ENCODE measurements at places on chromosomes 5 and 9. TPM values are rescaled to one million over a fixed set of nuclear protein-coding genes. Genes with fewer than 3 reads are reported as not detected.
A peak's percentile ranks its signal among the peaks of the same experiment; 100 is the strongest.

DNA sequence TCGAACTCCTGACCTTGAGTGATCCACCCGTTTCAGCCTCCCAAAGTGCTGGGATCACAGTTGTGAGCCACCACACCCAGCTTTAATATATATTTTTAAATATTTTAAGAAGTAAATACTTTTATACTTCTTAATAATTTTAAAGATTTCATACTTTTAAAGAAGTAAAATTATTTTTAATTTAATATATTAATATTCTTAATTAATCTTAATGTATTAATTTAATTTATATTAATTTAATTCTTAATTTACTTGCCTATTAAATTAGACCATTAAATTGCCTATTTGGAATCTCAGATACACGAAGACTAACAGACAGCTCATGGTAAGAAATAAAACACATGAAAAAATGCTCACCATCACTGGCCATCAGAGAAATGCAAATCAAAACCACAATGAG, 1087.4 kb downstream of the CDH18 start:
- H3K4me3 ChIP-seq, result no peak overlapping the region
- H3K36me3 ChIP-seq, result no peaks in the 10 kb centered on the region
- H3K27ac ChIP-seq, result no peak overlapping the region
- no peaks in the 10 kb centered on the region for H3K4me1 ChIP-seq

DNA sequence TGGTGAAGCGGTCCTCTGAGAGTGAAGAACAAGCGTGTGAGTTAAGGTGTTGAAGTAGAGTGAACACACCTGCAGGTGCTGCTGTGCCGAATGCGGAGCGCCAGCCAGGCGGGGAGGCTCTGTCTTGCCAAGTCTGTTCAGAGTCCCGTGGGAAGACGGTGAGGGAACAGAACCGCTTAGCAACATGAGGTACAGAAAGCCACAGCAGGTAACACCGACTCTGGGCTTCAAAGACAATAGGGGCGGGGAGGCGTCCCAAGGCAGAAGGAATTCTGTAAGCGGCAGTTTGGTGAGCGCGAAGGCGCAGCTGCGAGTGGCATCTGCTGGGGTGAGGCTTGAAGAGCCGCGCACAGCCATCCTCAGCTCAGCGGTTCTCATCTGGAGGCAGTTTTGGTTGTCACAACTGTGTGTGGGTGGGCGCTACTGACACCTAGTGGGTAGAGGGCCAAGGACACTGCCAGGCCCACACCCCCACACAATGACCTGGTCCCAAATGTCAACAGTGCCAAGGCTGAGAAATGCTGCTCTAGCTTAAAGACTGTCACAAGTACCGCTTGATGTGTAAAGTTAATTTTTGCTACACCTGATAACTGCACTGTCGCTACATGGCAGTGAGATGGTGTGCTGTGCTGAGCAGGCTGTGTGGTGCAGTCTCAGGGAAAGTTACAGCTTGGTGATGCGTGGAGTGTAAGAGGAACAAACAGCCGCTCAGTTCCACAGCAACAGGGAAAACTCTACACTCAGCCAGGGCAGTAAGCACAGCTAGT, 67.4 kb upstream of the TBC1D9B start:
- peak; percentile 69 for DNase-seq
- H3K4me3 ChIP-seq, result no peak overlapping the region
- peaks cover 11% of the 10 kb centered on the region for H3K4me1 ChIP-seq

DNA sequence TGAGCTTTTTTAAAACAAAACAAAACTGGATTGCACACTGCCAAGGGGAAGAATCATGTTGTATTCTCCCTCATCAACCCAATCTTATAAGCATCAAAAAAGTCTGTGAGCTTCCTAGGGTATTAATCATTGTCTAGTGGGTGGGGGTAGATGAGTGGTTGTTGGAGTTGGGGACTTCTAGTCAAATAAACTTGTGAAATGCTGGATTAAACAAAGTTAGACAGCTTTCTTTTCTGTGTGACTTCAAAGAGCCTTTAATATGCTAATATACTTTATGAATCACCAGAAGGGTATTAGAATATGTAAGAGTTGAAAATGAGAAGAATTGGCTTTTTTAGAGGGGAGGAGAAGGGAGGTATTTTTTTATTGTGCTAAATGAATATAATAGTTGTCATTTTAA, 87.7 kb downstream of the GALNT10 start:
- no peak for DNase-seq
- no peaks in the 10 kb centered on the region for H3K27me3 ChIP-seq
- H3K4me1 ChIP-seq, result peaks cover 11% of the 10 kb centered on the region
- no peak overlapping the region for H3K4me3 ChIP-seq

DNA sequence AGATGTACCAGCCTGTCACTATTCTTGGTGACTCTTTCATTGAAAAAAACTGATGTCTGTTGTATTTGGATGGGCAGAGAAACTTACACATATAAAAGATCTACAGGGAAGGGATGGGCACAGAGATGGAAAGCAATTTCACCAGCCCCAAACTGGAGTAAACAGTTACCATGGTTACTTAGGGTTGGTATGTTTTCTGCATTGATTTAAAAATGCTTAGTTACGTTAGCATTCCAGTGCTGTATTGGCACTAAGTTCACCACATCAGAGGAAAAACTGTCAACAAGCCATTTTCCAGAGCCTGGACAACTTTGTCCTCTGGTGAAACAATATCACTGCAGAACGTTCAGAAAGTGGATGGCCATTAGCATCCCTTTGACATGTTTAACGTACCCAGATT, 28.0 kb downstream of the MARCHF3 start:
- peaks cover 38% of the 10 kb centered on the region for H3K4me1 ChIP-seq
- no peaks in the 10 kb centered on the region for H3K36me3 ChIP-seq
- H3K27ac ChIP-seq, result no peak overlapping the region
- no peak for DNase-seq

Gene OR1L6
- total RNA-seq, result not detected
